ENCODE measurements at places on chromosomes 1 and 21.

- DNase-seq: no peak
These were observed 915.9 kb downstream of the PLA2G4A start for GRCh38 chr1:187744665-187745064.

DNA sequence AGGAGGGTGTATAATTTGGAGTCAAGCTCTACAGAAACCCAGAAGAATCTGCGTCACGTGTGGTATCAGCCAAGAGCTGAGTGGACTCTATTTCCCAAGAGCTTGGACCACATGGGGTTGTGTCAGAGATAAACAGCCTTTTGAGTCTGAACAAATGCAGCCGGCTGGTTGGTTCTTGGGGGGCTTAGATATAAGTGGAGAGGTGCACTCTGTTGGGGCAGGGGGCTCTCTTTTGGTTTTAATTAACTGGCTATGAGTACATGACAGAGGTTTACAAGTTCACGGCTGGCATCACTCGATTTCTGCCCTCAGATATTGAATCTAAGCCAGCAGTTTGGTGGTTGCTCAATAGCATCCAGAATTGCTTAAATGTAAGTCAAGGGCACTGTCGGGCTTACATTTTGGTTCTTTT is 501 bp upstream of the MRAP start:
- no peak for DNase-seq

- DNase-seq: peak; percentile 11
These were observed 459.2 kb upstream of the RUNX1 start for GRCh38 chr21:35508139-35508888.

GRCh38 chr1:201880928-201881571 is 7.6 kb upstream of the SHISA4 start:
- DNase-seq: no peak

DNA sequence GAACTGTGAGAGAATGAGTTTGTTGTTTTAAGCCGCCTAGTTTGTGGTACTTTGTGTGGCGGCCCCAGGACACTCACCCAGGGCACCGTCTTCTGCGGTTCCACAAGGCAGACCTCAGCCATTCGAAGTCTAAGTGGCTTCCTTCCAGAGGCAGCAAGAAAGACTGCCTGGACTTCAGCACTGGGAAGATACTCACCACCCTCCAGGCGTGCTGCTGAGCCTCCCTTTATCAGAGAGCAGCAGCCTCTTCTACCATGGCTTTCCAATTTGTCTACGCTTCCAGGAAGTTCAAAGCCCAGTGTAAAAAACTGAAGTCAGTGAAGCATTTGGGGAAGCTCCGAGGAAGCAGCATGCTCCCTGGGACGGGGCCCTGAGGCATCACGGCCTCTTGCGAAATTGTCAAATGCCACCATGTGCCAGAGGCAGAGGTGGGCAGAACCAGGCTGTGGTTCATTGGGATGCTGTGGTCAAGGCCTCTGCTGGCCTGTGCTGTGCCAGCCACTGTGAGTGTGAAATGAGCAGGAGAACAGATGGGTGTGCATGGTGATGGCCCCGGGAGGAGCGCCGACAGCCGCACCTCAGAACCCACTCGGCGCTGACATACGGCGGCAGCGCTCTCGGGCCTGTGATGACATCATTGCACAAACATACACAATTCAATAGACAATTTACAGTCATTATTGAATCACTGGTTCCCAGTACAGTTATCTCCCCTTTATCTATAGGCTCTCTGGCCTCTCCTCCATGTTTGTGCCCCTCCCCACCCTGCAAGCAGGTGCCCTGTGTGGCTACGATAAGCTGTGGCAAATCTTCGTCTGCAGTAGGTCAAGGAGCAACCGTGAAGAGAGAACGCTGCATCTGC is 110.4 kb downstream of the PDE9A start:
- DNase-seq: no peak

DNA sequence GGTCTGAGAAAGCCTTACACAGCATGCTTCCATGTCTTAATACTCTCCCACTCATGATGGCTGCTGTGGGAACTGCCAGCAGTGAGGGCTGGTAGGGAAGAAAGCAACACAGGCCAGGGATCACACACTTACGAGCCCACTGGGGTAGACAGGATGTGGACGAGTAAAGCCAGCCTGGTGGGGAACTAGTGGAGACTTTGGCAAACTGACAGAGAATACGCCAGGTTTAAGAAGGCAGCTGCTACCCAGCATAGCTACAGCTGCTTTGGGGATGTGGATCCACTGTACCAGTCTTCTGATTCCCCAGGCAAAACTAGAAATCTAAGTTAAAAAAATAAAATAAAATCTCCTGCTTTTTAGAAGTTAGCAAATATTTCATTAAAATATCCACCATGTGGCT is 664.0 kb downstream of the SMYD3 start:
- DNase-seq: no peak

DNA sequence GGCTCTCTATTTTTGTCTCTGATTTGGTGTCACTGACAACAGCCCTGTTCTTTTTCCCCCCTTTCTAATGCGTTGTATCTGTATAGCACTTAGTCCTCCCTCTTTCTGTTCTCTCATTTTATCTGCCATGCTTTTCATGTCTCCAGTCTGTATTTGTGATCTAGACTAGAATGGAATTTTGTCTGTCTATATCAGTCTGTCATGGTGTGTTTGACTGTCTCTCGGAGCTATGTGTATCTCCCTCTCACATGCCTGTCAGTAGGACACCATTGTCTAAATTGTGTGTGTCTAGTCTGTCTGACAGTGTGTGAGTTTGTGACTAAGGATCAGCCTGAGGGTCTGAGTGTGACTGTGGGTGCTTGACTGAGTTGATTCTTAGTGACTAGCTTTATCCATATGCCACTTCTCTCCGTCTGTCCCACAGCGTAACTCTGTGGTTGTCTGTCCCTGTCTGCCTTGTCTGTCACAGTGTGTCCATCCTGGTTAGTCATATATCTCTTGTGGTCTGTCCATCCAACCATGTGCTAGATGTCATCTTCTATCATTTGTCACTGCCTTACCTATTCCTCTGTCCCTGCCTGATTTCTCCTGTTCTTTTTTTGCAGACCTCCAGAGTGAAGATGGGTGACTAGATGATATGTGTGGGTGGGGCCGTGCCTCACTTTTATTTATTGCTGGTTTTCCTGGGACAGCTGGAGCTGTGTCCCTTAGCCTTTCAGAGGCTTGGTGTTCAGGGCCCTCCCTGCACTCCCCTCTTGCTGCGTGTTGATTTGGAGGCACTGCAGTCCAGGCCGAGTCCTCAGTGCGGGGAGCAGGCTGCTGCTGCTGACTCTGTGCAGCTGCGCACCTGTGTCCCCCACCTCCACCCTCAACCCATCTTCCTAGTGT is 1.4 kb upstream of the B4GALT2 start:
- DNase-seq: no peak

- no peak for DNase-seq
These were observed 60.2 kb downstream of the PBX1 start for GRCh38 chr1:164619006-164619784.

- no peak for DNase-seq
These were observed 70.5 kb upstream of the GADD45A start for GRCh38 chr1:67614511-67614934.

GRCh38 chr1:26833432-26834405 is 7.2 kb downstream of the ZDHHC18 start:
- DNase-seq: peak; percentile 92

DNA sequence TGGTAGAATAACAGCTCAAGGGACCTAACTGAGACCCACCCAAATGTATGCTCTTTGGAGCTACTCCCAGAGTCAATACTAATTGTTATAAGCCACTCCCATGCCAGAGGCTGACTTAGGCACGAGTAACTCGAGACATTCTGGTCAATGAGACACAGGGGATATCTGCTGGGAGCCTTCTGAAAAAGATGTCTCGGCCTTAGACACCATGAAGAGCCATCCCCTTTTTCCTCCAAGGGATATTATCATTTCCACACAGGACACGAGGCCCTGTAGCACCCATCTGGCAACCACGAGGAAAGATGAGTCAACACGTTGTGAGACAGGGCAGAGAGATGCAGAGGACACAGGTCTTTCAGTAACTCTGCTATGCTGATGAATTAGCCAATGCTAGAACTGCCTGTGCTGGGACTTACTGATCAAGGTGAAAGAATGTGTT is 30.7 kb downstream of the ITPKB start:
- no peak for DNase-seq

DNA sequence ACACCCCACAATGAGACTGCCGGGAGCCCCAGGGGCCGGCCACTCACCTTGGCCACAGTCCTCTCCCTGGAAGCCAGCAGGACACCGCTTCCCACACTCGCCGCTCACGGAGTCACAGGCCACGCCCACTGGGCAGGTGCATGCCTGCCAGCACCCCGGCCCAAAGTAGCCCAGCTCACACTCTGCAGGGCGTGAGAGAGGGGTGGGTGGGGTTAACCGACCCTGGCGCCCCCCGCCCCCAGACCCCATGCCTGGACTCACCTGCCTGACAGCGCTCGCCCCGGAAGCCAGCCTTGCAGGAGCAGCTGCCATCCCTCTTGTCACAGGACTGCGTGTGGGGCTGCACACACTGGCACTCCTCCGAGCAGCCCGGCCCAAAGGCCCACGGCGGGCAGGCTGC is 50.7 kb downstream of the ARHGEF16 start:
- DNase-seq: no peak

GRCh38 chr1:28162151-28162550 is 14.3 kb downstream of the PTAFR start:
- no peak for DNase-seq

DNA sequence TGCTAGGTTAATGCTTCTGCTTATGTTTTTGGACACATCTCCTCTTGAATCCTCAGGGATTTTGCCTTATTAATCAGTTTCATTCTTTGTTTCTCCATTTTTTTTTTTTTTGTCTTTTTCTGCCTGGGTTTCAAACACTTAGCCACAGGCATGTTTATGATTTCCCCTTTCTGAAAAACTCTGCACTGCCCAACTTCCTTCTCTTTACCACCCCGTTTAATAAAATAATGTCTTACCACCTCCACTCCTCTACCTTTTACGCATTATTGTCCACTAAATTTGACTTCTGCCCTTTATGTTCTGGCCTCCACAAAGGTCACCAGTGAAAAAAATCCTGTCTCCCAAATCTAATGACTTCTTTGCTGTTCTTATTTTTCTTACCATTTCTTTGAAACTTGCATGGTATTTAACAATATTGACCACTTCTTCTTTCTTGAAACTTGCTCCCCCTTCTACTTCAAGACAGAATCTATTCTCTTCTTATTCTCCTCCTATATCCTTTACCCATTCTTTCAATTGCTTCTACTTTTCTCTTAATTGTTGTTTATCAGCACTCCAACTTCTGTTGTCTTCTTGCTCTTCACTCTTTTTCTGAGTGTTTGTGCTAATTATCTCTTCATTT is 150.3 kb downstream of the TNFSF18 start:
- DNase-seq: no peak

DNA sequence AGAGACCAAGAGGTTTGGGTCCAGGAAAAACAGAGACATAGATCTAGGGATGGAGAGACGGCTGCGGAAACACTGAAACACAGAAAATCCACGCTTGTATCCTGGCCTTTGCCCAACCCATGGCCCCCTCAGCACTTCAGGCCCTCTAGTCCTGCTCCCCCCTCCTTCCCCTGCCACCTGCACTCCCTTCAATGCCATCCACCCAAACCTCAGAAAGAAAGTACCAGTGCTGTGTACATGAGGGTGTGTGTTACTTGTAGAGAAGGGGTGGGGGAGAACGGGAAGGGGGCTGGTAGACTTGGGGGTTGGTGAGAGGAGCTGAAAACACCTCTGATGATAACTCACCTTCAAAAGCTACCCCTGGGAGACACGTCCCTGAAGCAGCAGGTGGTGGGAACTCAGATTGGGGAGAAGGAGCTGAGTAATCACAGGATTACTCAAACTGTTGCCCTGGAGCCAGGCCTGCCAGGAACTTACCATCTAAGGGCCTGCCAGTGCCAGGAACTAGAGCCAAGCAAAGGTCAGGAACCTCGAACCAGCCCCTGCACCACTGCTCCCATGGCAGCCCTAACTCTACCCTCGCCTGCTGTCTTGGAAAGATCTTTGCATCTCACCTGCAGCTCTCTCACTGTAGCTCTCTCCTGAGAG is 11.5 kb downstream of the RORC start:
- DNase-seq: peak; percentile 66

DNA sequence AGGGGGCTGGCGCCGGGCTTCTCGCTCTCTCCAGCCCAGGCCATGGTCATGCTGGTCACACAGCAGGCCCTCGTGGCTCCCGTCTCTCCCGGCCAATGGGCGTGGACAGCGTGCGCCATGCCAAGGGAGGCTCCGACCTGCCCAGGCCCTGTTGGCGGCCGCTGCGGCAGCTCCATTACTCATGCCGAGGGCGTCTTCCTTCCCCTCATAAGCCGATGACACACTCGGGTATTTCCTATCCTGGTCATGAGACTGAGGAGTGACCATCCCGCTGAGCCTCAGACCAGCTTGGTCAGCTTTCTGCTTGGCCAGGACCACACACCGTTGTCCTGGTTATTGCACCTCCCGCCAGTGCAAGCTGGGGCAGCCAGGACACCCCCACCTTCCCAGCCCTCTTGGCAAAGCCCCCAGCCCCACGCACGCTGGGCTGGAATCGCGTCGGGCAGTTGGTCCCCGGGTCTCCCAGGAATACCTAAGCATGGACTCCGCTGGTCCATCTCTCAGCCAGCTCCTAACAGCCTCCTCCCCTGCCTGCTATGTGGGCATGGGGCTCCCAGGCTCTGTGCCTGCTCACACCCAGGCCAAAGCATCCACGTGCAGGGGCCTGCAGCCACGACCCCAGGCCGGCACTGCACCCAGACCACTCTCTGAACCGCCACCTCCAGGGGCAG is 49.8 kb downstream of the ARHGEF16 start:
- DNase-seq: no peak

GRCh38 chr1:175830500-175830899 is 87.1 kb upstream of the TNR start:
- DNase-seq: no peak

DNA sequence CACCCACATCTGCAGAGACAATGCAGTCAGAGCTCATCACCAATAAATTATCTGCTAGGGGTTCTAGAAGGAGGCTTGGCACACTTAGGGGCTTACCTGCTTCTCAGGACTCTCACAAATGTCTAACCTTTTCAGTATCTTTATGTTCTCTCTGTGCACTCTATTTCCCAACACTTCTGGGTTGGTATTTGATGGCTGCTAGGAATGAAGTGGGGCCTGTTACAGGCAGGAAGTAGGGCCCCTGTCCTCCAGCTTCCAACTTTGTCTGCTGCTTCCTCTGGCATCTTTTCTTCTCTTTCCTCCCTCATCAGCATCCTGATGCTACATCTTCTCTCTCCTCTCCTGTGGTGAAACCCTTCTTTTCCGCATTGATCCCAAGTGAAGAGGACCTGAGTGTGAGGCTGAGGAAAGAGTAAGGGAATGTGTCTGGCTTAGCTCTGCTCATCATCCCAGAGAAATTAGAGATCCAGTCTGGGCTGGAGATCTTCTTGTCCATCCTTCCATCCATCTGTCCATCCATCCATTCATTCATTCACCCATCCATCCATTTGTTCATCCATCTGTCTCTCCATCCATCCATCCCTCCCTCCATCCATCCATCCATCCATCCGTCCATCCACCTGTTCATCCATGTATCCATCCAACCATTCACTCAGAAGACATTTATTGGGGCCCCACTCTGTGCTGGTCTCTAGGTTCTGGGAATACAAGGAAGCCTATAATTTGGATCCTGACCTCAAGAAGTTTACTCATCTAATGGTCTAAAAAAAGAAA is 2.9 kb upstream of the CSRP1 start:
- no peak for DNase-seq

All from activated CD4-positive, alpha-beta T cell treated with anti-CD3 and anti-CD28 coated beads, Interleukin-2, Interleukin-6, amounts not matched to agents 100 ng/mL and 50 ng/mL, durations not matched to agents 16 hours and 8 hours (primary cell).